ENCODE measurements at places on chromosomes 4 and X. TPM values are rescaled to one million over a fixed set of nuclear protein-coding genes. Genes with fewer than 3 reads are reported as not detected.

- no peak for DNase-seq
Measured at GRCh38 chr4:42446823-42447222, 49.5 kb downstream of the SHISA3 start.

FGF13 gene
- 24.2 TPM for total RNA-seq

DNA sequence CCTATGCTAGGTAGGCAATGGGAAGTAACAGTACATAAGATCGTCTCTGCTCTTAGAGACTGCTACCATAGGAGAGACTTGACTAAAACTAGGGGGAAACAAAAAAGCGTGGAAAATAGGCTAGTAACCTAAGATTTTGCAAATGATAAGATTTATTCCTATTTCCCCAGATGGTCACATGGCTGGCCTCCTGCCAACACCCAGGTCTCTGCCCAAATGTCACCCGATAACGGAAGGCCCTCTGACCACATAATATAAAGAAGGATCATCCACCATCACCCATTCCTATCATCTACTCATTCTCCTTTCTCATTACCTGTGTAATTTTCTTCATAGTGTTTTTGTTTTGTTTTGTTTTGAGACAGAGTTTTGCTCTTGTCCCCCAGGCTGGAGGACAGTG lies 4.7 kb downstream of the LAMP2 start:
- DNase-seq: no peak

GRCh38 chr4:150261571-150261970 lies 183.3 kb downstream of the DCLK2 start:
- DNase-seq: no peak

DNA sequence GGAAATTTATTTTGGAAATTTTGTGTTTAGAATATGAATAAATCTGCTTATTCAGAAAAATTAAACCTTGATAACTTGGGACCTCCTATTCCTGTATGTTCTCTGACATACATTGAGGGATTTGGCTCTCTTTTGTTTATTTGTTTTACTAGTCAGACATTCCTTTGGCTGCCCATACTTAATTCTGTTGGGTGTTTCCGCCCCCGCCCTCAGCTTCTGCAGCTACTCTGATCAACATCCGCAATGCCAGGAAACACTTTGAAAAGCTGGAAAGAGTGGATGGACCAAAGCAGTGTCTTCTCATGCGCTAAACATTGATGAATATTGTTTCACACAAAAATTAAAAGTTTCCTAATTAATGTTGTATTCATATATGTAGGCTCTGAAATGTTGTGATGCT lies 40.5 kb downstream of the RRAGB start:
- no peak for DNase-seq

- DNase-seq: no peak
Measured at GRCh38 chr4:3302173-3302785, 9.5 kb downstream of the RGS12 start.

DNA sequence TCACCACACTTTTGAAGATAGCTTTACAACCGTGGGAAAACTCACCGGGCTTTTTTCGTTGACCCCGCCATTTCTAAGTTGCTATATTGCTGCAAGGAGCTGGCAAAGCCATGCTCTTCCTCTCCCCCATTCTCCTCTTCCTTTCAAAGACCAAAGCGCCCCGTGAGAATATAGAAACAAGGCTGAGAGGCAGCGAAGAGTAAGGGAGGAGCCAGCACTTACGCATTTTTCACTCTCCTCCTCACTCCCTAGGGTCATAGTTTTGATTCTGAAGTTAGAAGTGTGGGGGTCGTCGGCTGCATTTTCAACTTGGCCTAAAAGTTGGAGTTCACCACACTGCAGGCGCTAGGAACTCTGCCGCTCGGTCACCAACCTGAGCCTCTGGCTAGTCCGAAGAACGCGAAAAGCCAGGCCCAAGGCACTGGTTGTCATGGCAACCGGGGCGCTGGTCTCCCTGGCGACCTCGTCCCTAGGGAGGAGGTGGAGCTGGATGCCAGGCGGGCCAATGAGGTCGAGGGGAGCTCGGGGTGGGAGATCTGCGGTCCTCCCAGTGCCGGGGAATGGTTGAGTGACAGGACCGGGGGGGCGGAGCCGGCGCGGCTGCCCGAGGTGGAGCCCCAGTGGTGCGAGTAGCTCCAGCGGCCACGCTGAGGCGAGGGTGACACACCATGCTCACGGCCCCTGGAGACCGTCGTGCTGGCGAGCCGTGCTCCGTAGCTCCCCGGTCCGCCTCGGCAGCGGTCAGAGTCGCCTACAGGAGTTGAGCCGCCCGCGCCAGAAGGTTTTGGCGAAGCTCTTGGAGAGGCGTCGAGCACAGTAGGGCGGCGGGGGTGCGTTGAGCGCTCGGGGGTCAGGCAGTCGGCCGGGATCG lies at the start of gene PTPN13:
Gene PTPN13 (plus strand): TSS at position 628 of the 871 bp plus-strand sequence. CDS start 40,942 bp downstream, outside the sequence.
- DNase-seq: peak; percentile 98

DDX3X gene
- total RNA-seq: 151 TPM

MAGEC1 gene
- 2.7 TPM for total RNA-seq

CSN1S1 gene
- not detected for total RNA-seq

DNA sequence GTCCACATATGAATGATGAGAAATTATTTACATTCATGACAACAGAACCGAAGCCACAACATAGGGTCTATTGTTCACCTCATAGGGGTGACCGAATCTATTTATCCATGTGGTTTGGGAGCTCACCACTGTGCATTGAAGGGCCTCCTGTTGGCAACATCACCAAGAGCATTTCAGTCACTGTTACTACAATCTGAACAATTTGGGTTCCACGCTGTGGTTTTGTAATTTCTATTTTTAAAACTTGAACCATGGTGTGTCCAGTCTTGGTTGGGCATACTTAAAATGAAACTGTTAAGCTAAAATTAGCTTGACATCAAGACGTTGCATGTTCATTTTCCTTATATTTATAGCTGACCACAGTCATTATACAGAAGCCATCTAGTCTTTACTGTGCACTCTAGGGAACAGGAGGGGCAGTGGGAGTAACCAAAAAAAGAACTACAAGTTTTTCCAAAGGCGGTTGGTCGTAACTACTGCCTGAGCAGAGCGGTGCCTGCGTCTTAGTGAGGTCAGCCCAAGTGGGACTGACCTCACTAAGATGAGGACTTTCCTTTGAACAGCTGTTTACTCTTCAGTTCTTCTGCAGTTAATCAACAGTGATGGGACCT lies 192.1 kb downstream of the SPRY1 start:
- peak; percentile 95 for DNase-seq

ASB12 gene
- total RNA-seq: not detected

DNA sequence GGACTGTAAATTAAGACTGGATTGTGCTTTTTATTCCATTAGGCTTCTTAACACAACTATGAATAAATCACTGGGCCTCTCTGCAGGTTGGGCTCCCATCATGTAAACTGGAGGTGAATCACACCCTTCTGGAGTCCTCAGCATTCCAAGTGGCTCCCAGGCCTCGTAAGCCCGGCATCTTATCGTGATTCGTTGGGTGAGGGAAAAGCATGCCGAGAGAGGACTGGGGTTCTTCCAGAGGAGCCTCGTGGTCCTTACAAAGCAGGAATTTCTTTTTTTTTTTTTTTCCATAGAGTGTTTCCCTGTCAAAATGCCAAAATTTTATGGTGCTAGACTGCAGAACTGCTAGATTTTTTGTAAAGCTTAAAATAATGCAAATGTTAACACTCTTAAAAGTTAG lies 20.0 kb downstream of the CLDN22 start:
- no peak for DNase-seq

DNA sequence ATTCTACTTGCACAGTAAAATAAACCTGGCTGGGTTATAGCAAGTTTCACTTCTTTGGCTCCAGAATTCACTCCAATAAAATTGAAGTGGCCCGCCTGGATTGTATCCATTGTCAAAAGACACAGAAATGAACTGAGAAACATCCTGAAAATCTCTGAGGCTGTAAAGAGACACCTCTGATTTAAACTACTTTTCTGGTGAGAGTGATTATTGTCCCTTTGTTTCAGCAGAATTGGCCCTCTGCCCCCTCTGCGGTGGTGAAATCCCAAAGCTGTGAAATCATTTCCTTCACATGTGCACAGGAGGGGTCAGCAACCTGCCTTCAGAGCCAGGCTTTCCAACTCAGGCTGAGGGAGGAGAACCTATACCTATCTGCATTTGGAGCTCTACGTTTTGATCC lies 23.0 kb downstream of the GAB3 start:
- DNase-seq: no peak

- no peak for DNase-seq
Measured at GRCh38 chr4:74323663-74324062, 15.4 kb downstream of the EPGN start.

GPR173 gene
- total RNA-seq: not detected

SPP1 gene
- 1,422 TPM for total RNA-seq
